ENCODE measurements at places on chromosomes 16 and 17. TPM values are rescaled to one million over a fixed set of nuclear protein-coding genes. Genes with fewer than 3 reads are reported as not detected.
A peak's percentile ranks its signal among the peaks of the same experiment; 100 is the strongest.

GRCh38 chr16:88978608-88979346 lies 1.8 kb upstream of the CBFA2T3 start:
- no peak for DNase-seq

DNA sequence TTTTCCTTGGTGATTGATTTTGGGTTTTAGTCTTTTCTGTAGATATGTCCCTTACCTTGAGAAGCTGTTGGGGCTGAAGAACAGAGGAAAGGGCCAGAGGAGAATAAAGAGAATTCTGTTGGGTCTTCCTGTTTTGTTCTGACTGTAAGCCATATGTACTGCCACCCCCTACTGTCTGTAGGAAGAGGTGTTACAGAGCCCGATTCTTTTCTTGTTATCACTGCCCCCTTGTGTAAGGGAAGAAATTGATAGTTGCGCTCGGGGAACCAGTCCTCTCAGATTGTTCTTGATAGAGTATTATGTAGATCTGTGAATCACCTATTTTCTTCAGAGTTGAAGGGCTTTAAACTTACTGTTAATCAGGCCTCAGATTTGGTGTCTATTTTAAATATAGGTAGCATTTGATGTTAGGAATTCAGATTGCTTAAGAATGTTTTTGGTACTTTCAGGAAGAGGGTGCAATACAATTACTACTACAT lies 2.4 kb downstream of the TANC2 start:
- DNase-seq, result peak; percentile 66

DNA sequence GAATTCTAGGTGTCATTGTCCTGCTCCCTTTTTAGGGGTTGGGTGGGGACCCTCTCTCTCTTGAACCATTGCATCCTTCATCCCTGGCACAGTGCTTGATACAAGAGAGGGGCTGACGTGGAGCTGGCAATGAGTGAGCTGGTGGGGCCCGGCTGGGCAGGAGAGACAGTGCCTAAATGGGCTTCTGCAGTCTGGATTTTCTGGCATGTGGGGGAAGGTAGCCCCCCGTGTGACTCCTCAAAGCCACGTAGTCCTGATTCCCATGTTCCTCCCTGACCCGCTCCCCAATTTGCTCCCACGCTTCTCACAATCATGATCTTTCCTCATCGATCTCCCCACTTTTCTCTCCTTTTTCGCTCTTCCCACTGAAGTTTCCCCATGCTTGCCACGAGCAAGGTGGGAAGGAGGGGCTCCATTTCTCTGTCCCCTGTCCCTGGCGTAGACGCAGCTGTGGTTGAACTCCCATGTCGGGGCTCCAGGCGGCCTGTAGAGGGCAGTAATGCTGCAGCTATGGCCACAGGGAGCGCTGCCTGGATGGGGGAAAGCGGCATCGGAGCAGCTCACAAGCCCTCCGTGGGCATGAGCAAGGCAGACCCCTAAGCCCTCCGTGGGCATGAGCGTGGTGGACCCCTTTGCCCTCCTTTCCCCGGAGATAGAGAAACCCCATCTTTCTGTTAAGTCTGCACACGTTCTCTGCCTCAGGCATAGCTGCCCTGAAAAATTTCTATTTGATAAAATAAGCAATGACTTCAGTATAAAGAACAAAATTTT lies 47.5 kb downstream of the HAPSTR1 start:
- peak; percentile 82 for DNase-seq

DNA sequence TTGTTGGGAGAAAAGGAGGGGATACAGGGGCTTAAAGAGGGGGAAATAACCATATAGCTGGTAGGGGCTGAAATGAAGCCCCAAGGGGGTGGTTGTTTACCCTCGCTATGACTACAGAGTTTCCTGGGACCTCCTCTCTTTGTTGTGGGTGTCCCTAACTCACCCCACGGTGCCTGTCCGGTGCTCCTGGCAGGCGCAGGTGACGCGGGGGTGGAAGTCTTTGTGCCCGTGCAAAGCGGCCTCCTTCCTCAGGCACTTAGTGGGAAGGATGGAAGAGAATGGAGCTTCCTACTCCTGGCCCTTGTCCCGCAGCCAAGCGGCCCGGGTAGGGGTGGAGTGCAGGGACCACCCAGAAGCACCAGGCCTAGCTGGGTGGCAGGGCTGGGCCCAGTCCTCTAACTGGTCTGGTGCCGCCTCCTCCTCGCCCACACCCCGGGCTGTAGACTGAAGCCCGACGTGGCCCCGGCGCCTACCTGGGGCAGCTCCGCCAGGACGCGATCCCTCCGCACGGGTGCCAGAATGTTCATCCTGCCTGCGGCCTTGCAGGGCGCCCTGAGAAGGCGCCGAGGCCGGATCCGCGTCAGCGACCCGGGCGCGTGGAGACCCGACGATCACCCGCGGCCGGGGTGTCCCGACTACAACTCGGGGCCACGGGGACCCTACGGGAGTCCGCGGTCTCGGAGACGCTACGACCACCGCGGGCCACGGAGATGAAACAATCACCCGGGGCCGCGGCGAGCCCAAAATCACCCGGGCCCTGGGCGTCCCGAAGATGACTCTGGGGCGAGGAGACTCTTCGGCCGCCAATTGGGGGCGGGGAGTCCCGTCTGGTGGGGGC lies 709 bp downstream of the RAB34 start:
- DNase-seq, result no peak

DNA sequence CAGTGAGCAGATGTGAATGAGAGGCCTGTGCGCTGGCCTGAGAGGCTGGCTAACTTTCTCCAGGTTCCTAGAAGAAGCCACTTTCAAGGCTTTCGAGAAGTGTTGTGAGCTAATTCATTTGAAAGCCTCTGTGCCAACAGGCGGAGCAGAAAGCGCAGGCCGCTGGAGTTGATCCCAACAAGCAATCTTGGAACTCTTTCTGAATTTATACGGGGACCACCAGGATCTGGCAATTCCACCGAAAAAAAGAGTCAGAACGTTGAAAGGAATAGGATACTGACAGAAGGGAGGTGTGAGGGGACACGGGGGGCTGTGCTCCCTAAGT lies 71.3 kb upstream of the METRNL start:
- no peak for DNase-seq

GRCh38 chr17:82871056-82871775 lies 31.4 kb upstream of the ZNF750 start:
- peak; percentile 68 for DNase-seq

DNA sequence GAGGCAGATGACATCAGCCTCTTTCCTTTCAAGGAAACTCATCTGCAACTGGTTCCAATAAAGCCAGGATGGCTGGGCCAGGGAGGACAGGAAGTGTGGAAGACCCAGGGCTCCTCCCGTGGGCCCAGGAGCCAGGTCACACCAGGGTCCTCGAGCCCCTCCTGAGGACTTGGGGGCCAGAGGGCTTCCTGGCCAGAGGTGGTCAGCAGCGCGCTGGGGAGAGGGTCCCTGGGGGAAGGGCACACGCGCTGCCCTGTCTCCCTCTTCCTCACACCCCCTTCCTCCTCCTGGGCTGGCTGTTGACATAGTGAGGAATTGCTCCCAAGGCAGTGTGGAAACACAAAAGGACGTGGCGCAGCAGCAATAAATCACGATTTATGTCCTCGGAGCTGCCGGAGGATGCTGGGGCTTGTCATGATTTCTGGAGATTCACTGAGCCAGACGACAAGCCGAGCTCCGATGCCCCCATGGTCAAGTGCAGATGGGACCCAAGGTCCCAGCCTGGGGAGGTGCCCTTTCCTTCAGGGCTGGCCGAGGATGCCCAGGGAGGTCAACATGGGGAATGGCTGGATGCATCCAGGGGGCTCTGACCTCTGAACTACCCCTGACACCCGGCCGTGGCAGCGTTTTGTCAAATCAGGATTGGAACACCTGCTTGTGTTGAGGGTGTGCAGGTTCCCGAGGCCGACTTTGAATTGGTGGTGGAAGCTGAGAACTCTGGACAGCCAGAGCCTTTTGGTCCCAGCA lies 152.6 kb downstream of the IRF8 start:
- no peak for DNase-seq

GRCh38 chr17:60809421-60809820 lies 131.8 kb downstream of the BCAS3 start:
- DNase-seq, result no peak

GRCh38 chr17:33438139-33438538 lies 145.0 kb upstream of the ASIC2 start:
- no peak for DNase-seq

- DNase-seq, result no peak
Measured at GRCh38 chr16:30889721-30890120, 4.2 kb downstream of the BCL7C start.

GRCh38 chr17:18267366-18267765 lies 6.9 kb downstream of the MIEF2 start:
- no peak for DNase-seq

DNA sequence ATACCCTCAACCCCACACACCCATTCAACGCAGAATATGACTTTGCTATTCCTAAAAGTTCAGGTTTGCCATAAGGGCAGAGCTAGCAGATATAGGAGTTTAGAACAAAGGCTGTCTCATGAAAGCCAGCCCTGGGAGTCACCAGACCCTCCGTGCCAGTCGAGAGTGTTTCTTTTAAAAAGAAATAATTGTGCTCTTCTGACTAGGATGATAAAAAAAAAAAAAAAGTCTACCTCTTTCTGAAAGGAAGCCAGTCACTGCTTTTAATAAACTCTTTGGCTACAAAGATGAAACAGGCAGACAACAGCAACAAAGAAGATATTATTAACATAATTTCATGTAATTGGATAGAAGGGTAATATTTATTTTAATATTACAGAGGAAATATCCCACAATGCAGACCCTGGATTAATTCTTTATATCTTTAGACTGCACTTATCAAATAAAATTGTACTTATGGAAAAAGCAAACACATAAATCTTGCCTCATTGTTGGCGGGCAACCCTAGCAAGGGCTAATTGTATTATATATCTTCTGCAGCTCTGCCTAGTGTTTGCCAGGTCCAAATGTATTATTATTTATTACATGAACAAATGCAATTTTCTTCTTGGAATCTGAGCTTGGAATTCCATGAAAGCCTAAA lies 277.5 kb upstream of the DYNLRB2 start:
- no peak for DNase-seq

DNA sequence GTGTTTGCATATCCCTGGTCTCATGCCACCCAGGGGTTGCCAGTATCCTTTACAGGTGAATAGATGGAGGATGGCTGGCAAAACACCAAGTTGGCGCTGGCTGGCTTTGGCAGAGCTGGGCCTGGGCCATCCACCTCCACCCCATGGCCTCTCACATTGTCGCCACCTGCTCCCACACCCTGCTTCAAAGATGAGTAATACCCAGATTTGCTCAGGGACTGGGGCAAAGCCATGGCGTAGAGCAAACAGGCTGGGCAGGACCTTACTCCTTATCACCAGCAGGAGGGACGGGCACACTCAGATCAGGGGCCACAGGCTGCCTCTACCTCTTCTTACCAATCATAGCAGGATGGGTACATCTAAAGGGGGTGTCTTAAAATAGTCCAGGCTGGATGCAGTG lies 24.3 kb downstream of the PLA2G10 start:
- no peak for DNase-seq

GRCh38 chr17:17154981-17155380 lies 51.2 kb downstream of the PLD6 start:
- DNase-seq, result no peak

GRCh38 chr16:29663807-29664090 lies 702 bp downstream of the SPN start:
- DNase-seq, result peak; percentile 56

- no peak for DNase-seq
Measured at GRCh38 chr16:56734429-56734828, 4.5 kb downstream of the NUP93 start.

GRCh38 chr16:84465154-84465553 lies 39.3 kb downstream of the MEAK7 start:
- no peak for DNase-seq

DNA sequence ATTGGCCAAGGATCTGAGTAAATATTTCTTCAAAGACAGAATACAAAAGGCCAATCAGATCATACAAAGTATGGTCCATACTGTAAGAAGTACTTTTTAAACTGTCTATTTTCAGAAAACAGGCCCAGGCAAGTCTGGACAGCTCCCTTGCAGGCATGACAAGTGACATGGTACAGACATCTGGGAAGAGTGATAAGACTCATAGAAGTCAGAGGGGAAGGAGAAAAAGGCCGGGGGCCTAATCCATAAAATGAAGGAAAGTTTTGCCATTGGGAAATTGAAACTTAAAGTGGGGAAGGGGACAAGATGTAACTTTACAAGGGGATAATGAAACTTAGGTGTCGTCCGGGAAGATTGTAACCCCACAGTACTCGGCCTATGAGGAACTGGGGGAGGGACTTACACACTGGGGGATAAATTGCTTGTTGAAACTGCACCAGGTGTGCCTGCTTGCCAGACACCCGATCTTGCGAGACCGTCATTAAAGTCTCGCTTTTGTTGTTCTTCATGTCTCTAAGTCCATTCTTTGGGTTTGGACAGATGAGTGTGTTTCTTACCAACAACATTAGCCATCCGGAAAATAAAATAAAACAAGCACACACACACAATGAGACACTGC lies 684.0 kb downstream of the CDH11 start:
- no peak for DNase-seq

DNA sequence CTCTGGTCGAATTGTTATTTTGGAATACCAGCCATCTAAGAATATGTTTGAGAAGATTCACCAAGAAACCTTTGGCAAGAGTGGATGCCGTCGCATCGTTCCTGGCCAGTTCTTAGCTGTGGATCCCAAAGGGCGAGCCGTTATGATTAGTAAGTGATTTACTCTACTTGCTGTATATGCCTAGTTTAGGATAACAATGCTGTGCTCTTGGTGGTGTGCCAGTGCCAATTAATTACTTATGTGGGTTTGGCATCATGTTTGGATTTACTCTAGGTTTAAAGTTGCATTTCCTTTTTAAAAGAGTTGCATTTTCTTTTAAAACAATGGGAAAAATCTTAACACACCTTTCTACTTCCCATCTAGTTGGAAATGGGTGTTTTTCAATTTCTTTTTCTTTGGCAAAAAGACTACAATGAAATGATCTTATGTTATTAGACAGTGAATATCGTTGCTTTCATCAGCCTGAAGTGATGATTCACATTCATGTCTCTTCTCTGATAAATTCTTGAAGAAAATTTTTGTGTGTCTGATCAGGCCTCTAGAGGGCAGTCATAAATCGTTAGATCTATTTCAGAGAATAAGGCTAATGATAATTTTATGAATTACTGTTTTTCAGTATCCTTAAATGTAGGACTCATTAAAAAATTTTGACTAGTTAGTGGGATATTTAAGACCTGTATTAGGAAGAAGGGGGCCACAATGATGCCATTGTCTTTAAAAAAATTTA lies 5.6 kb downstream of the SF3B3 start:
- no peak for DNase-seq

- no peak for DNase-seq
Measured at GRCh38 chr17:82081966-82082365, 16.1 kb downstream of the FASN start.

GRCh38 chr17:69117855-69118784 lies 23.6 kb downstream of the ABCA6 start:
- DNase-seq, result no peak

GRCh38 chr17:76989519-76989918 lies 121.3 kb downstream of the MGAT5B start:
- no peak for DNase-seq

GRCh38 chr16:56828647-56829046 lies 36.4 kb upstream of the SLC12A3 start:
- no peak for DNase-seq

PYDC1 gene
- total RNA-seq, result not detected

CTRB1 gene
- not detected for total RNA-seq

HIC1 gene
- total RNA-seq, result 14.8 TPM

MARVELD3 gene
- total RNA-seq, result not detected

SLFN13 gene
- 30.1 TPM for total RNA-seq

MT1M gene
- not detected for total RNA-seq

NOG gene
- 2.6 TPM for total RNA-seq

FOXL1 gene
- not detected for total RNA-seq
